ENCODE measurements at places on chromosomes 2 and 18. TPM values are rescaled to one million over a fixed set of nuclear protein-coding genes. Genes with fewer than 3 reads are reported as not detected.

MC2R gene
- total RNA-seq, result not detected

DAPL1 gene
- not detected for total RNA-seq

SUPT7L gene
- total RNA-seq, result 36.4 TPM

HNRNPLL gene
- 36.9 TPM for total RNA-seq

MERTK gene
- 31.3 TPM for total RNA-seq

SERPINB2 gene
- total RNA-seq, result 0.98 TPM

TMEM200C gene
- 0.11 TPM for total RNA-seq

IGFBP2 gene
- 775 TPM for total RNA-seq

SLC5A7 gene
- not detected for total RNA-seq

C2orf92 gene
- 9.0 TPM for total RNA-seq

BOLL gene
- not detected for total RNA-seq

EVX2 gene
- total RNA-seq, result not detected

CRYGD gene
- not detected for total RNA-seq

PCARE gene
- total RNA-seq, result not detected

CAPN14 gene
- under 0.01 TPM for total RNA-seq

CIDEA gene
- not detected for total RNA-seq

GKN1 gene
- not detected for total RNA-seq

CYP27C1 gene
- total RNA-seq, result 3.1 TPM

SLC23A3 gene
- 2.0 TPM for total RNA-seq

CLIP4 gene
- total RNA-seq, result 2.7 TPM

UGT1A6 gene
- 0.79 TPM for total RNA-seq

NPHP1 gene
- total RNA-seq, result 4.3 TPM
